Colonic mucosa (tissue), 4 donors: ENCODE measurements at places on chromosomes 11 and 22. TPM values are rescaled to one million over a fixed set of nuclear protein-coding genes. Genes with fewer than 3 reads are reported as not detected.

The APOL3 gene
- 5.9 TPM for total RNA-seq

GRCh38 chr11:82046778-82047177, 686.9 kb downstream of the FAM181B start:
- H3K27ac ChIP-seq = no peak overlapping the region
- DNase-seq = no peak
- no peaks in the 10 kb centered on the region for H3K4me1 ChIP-seq
- H3K27me3 ChIP-seq = no peaks in the 10 kb centered on the region
- H3K36me3 ChIP-seq = no peaks in the 10 kb centered on the region

The OR51F1 gene
- not detected for total RNA-seq

The EIF3F gene
- 229 TPM for total RNA-seq

GRCh38 chr22:44658311-44658953, 43.6 kb upstream of the PRR5 start:
- no peaks in the 10 kb centered on the region for H3K27me3 ChIP-seq
- no peaks in the 10 kb centered on the region for H3K36me3 ChIP-seq
- no peak overlapping the region for H3K4me3 ChIP-seq
- H3K4me1 ChIP-seq = peaks cover 5% of the 10 kb centered on the region

DNA sequence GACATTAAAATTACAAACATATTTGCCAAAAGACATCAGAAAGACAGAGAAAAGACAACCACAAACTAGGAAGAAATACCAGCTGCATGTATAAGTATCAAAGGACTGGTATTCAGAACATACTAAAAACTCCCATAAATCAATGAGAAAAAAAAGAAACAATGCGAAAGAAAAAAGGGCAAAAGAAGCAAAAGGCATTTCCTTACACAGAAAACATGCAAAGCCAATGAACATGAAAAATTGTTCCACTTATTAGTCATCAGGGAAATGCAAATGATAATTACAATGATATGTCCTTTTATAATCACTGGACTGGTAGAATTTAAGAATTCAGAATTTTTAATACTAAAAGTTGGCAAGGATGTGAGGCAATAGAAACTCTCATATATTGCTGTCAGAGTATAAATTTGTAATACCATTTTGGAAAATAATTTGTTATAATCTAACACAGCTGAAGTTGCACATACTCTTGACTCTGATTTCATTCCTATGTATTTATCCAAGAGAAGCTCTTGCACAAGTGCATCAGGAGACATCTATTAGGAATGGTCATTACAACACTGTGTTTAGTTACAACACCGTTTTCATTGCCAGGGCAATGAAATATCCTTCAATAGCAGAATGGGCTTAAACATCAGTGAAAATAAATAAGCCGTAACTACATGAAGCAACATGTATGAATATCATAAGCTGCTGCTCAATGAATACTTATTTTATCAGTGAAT, 279.7 kb downstream of the SWAP70 start:
- H3K27me3 ChIP-seq = no peaks in the 10 kb centered on the region
- no peak for DNase-seq
- H3K4me1 ChIP-seq = no peaks in the 10 kb centered on the region
- H3K36me3 ChIP-seq = no peaks in the 10 kb centered on the region

The BACE1 gene
- total RNA-seq = 11.5 TPM
